ENCODE measurements at places on chromosomes 3 and 15.

GRCh38 chr15:99412082-99412481 is 153.7 kb upstream of the MEF2A start:
- no peak for DNase-seq

DNA sequence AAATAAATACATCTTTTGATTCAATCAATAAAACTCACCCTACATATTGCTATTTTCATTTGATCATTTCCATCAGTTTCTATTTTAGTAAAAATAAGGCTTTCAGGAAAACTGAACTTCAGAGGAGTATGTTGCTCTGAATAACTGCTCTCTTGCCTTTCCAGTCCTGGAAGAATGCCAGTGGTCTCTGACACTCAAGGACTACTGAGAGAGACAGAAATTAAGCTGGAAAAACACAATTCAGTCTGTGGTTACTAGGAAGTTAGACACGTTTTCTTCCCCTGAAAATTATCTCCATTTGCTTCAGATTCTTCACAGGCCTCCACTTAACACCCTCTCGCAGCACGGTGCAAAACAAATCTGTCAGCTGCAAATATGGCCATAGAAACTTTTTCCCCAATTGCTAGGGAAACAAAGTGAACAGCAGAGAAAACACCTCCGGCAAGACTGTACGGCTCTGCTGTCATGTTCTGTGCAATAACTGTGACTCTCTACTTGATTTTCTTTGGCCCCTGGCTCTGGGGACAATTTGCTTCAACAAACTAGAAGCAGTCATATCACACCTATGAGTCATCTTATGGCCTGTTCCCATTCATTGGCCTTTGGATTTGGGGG is 353.0 kb downstream of the MAGI1 start:
- no peak for DNase-seq

- no peak for DNase-seq
Measured at GRCh38 chr15:60569596-60569995, 90.7 kb upstream of the ICE2 start.

DNA sequence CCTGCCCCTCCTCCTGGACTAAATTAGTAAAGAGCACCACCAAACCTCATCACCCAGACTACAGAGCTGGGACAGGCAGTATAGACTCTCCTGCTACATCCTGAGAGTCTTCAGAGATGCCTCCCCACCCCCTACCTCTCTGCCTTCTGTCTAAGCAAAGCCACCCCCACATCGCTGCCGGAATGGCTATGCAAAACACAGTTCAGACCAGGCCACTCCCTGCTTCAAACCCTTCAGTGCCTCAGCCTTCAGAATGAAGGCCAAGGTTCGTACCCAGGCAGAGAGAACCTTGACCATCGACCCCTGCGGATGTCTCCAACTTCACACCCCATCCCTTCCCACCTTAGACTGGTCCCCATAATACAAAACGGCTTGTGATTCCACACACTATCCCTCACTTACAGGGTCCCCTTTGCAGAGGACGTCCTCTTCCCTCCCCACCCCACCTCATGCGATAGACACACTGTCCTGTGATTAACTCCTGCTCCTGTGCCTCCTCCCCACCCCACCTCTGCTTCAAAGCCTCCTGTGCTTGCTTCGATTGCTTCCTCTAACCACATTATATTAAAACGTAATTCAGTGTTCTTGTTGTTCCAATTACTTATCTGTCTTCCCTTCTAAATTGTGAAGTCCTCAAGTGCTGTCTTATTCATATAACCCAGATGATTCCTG is 175.3 kb downstream of the UACA start:
- DNase-seq: no peak

DNA sequence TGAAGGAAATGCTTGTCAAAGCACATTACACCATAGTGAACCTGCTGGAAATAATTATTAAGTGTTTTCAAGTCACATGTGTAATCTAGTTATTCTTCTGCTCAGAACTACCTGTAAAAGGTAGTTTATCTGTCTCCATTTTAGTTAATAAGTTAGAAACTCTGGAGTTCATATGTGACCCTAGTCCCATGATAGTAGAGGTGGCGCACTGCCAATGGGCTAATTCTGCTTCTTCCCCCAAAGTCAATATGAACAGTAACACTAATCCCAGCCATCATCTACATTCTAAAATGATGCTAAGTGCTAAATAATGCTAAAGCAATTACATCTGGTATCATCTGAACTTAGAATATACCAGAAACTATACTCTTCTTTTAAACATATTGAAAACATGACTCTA is 361.0 kb upstream of the NECTIN3 start:
- no peak for DNase-seq

DNA sequence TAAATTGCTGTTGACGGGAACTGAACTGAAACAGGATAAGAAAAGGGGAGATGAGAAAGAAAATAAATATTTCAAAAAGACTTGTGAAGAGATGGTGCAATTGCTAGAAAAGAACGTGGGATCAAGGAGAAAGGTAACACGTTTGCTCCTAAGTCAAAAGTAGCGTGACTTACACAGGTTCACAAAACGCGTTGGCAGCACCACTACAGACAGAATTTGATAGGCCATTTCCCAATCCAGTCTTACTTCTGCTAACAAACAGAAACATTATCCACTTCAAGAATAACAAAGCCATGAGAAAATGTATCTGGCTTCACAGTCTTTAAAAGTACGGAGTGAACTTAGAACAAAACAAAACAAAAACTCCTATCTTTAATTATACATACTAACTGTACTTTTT is 75.5 kb downstream of the DPH6 start:
- DNase-seq: no peak

DNA sequence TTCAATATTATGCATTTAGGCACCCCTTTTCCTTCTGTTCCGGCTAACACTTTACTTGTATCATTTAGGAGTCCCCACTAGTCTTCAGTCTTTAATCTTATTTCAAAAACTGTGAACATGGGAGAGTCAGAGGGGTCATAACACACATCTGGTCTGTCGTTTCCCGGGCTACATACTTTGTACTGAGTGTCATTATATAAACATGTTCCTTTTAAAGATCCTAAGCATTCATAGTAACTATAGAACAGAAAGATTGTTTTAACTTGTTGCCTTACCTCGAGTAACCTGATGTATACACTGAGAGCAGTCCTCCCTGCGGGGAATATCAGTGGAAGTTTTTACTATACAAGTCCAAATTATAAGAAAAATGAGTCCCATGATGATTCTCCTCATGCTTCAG is 78.2 kb upstream of the VEPH1 start:
- DNase-seq: no peak

DNA sequence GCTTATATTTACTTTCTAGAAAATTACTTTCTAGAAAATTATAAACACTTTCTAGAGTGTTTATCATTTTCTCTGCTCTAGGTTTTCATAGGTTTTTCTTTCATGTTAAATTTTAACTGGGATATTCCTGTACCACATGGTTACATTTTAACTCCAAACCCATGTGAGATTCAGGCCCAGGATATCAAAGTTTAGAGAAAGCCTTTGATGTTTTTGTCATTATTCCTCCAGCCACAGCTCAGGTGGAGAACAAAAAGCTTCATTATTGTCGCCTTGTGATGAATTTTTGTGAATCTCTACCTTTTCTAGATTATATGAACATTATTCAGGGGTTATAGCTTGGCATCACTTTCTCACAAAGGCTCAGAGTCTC is 816.0 kb downstream of the SQOR start:
- no peak for DNase-seq

DNA sequence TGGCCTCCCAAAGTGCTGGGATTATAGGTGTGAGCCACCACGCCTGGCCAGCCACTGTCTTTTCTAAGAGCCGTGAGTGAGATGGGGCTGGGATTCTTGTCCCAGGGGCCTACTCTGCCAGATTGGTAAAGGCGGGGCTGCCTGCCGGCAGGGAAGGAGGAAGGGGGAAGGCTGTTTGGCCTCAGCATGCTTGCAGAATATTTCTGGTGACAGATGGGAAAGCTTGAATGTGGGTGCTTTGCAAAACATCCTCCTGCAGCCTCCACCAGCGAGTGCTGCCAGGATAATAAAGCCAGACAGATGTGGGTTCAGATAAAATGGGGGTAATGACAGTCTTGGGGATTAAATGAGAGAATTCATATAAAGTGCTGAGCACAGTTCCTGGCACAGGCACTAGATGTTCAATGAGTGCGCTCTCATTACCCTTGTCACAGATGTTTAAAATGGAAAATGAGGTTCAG is 19.8 kb upstream of the ACOX2 start:
- no peak for DNase-seq

DNA sequence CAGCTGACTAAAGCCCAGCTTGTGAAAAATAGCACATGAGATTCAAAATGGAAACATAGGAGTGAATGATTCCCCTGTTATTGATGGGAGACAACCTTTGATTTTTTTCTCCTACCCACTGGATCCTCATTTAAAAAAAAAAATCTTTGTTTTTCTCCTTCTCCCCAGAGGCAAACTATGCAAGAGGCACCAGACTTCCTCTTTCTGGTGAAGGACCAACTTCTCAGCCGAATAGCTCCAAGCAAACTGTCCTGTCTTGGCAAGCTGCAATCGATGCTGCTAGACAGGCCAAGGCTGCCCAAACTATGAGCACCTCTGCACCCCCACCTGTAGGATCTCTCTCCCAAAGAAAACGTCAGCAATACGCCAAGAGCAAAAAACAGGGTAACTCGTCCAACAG is 2.6 kb downstream of the CACNA1D start:
- DNase-seq: no peak

- DNase-seq: no peak
Measured at GRCh38 chr15:52283281-52283680, 12.3 kb downstream of the MYO5C start.

DNA sequence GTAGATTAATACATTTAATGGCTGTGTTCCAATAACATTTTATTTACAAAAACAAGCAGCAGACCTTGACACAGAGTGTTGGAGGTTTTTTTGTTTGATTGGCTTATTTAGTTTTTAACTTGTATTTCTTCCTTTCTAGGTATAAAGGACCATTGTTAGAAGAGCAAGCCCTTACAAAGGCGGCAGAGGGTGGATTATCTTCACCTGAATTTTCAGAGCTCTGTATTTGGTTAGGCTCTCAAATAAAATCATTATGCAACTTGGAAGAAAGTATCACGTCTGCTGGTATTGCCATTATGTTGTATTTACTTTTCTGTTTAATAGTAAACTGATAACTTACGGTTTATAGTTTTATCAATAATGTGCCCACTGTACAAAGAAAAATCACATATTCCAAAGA is 10.0 kb downstream of the FAM98B start:
- no peak for DNase-seq

- no peak for DNase-seq
Measured at GRCh38 chr15:25176616-25176923, 221.8 kb downstream of the SNRPN start.

GRCh38 chr3:111861391-111861790 is 2.3 kb downstream of the PHLDB2 start:
- DNase-seq: no peak

DNA sequence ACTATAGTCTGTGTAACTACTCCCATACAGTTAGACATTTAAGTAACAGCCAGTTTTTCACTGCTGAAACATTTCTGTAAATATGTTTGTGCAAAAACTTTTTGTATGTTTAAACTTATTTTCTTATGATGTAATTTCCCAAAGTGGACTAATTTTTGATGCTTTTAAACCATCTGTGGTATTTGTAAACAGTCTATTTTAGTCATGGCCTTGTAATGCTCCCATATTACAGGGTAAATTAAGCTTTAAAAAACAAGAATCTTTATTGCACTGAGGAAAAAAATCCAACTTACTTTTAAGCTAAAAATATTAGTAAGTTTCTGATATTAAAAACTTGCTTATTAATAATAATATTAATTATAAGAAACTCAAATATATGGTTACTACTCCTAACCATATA is 13.5 kb downstream of the CCDC14 start:
- DNase-seq: no peak

DNA sequence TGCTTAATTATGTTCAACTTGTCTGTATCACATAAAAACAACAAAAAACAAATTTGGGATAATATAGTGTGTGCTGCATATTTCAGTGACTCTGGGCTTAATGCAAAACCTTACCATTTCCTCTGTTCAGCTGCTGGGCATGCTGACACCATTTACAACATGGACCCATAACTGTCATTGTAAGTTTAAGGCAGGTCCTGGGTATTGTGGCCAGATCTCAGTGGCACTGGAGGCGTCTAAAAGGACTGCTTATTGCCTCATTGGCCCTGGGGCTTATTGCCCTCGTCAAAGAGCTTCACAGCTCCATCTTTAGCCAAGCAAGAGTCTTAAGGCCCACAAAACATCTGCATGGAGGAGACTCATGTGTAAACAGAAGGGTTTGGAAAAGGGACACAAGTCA is 390.2 kb downstream of the NR2F2 start:
- no peak for DNase-seq

- DNase-seq: peak; percentile 92
Measured at GRCh38 chr3:107796791-107797190, 274.0 kb downstream of the BBX start.

- no peak for DNase-seq
Measured at GRCh38 chr3:72033666-72034428, 248.9 kb upstream of the PROK2 start.

- no peak for DNase-seq
Measured at GRCh38 chr3:36557021-36557707, 176.9 kb downstream of the STAC start.

- no peak for DNase-seq
Measured at GRCh38 chr3:46187341-46187700, 20.8 kb downstream of the CCR1 start.

DNA sequence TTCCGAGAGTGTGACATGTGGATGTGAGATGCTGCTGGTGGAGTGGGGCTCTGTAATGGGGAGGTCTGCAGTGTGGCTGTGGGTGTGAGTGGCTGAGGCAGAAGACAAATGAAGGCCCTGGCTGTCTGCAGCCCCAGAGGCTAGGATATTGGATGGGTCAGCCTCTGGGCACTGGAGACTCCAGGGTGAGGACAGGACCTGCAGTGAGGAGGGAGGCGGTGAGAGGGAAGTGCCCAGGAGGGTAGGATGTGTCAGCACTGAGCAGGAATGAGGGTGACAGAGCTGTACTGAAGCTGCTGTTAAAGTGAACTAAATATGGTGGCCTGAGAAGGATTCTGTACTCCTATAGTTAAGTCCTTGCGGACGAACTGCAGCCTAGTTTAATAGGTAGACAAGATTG is 27.3 kb upstream of the PXYLP1 start:
- no peak for DNase-seq

DNA sequence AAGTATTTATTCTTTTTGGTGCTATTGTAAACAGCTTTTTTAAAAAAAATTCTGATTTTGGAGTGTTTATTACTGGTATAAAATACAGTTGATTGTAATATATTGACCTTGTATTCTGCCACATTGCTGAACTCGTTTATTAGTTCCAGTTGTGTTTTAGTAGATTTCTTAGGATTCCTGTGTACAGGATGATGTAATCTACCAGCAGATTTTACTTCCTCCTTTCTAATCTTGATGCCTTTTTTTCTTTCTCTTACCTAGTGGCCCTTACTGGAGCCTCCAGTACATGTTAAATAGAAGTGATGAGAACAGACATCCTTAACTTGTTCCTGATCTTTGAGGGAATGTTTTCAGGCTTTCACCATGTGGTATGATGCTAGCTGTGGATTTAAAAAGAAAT is 70.4 kb upstream of the KY start:
- no peak for DNase-seq

DNA sequence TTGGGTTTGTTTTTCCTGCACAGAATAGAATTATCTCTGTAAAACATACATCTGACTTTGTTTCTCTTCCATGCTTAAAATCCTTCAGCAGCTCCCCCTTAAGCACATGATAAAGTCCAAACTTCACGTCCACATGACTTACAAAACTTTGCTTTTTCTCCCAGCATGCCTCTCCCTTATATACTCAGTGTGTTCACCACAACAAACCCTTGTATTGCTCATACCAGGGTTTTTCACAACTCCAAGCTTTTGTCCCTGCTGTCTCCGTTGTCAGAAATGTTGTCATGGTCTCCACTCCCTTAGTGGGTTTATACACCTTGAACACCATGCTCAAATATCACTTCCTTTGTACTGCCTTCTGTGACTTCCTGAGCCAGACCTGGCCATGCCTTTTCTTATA is 91.1 kb upstream of the MITF start:
- DNase-seq: no peak
